ENCODE measurements at places on chromosomes 11 and 22.

DNA sequence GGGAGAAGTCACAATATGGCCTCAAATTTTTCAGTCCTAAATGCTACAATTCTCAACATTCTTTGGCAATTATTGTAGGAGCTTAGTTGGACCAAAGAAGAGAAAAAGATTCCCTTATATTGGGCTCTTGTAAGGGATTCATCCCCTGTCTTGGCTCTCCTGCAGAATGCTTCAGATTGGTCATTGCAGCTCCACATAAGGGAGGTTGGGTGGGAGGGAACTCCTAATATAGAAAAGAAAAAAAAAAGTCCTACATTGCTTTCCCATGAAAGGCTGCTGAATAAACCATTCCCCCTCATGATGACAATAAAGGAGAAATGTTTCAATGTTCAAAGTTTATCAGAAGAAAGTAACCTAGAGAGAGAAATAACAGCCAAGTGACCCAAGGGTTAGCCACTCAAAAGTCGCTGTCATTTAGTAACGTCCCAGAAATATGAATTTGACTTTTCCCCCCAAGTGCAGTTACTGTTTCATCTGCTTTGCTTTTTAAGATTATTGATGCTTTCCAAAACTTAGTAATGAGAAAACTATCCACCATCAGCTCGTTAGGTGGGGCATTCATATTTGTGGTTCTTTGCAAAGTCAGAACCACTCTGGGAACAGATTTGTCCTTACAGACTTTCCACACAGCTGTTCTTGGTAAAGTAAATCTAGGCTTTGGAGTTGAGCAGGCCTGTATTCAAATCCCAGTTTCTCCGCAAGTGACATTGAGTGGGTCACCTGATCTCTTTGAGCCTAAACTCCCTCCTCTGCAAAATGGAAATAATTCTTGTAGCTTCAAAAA, 5.0 kb upstream of the SLC1A2 start:
- DNase-seq, result no peak

DNA sequence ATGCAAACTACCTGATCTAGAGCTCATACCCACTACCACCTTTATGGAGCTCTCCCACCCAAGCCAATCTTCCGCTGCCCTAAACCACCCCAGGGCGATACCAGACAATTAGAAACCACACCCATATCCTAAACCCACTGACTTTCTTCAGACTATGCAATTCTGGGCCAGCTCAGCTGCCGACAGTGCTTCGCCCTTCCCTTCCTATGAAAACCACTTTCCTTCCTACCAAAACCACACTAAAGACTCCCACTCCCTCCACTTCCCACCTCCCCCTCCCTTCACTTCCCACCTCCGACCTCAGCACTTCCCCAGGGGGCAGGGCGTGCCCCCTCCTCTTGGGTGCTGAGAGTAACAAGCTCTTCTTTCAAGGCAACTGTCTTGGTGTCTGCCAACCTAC, 25.1 kb downstream of the B3GAT1 start:
- peak; percentile 9 for DNase-seq

- no peak for DNase-seq
Measured at GRCh38 chr11:84894666-84895065, 732.5 kb downstream of the DLG2 start.

- no peak for DNase-seq
Measured at GRCh38 chr11:66226101-66226500, 42.3 kb upstream of the RAB1B start.

- DNase-seq, result no peak
Measured at GRCh38 chr11:20031155-20032001, 128.9 kb downstream of the DBX1 start.

DNA sequence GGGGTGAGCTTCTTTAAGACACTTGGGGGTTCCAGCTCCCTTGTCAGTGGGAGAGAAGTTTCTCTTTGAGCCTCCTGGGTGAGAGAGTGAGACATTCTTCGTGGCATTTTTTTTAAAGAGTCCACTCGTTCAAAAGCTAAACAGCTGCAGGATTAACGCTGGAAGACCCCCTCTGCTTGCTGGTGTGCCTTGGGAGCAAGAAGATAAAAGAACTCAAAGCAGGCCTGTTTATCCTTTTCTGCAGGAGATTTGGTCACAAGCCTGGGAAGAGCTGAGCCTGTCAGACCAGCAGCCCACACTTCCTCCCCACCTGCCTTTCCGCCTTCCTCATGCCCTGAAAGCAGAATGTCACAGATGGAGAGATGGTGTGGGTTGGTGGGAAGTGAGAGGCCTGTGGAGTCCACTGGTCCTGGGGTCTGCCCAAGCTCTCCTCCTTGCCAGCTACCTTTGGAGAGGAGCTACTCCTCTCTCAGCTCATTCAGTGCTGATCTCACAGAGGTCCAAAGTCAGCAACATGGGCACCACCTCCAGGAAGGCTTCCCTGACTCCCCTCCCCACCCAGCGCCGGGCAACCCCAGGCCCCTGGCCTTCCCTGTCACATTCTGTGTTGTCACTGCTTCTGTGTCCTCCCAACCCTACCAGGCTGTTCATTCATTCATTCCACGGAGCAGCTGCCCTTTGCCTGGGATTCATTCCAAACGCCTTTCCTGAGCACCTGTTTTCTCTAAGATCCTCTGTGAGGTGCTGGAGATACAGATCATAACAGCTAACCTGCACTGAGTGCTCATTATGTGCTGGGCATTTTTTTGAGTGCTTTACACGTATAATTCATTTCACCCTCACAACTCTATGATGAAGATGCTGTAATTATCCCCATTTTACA, 6.7 kb downstream of the GDPD5 start:
- no peak for DNase-seq

DNA sequence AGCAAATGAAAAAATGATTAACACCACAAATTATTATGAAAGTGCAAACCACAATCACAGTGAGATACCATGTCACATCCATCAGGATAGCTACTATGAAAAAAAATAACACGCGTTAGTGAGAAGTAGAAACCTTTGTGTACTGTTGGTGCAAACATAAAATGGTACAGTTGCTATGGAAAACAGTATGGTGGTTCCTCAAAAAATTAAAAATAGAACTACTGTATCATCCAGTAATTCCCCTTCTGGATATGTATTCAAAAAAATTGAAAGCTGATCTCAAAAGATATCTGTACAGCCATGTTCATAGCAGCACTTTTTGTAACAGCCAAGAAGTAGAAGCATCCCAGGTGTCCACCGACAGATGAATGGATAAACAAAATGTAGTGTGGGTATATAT, 43.4 kb downstream of the CCDC81 start:
- no peak for DNase-seq

GRCh38 chr11:116814502-116814901, 8.6 kb downstream of the APOA4 start:
- DNase-seq, result no peak

DNA sequence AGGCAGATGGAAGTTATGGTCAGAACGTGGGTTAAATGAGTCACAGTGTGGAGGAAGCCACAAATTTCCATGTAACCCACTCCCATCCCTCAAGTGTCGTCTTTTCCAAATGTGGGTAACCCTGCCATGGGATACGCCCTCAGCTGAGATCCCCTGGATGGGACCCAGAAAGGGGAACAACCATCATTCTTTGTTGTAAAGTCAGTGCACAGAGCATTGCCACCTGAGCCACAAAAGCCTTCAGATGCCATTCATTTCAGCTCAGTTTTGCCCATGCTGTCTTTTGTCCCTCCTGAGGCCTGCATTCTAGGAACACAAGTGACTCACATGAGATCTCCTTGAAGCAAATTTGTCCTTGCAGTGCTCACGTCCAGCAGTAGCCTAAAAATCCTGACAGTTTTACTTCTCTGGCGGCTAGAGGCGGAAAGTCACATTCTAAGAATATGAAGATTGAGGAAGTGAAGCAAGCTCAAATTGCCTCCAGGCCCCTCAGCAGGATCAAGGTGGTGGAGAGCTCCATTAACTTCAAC, 30.6 kb downstream of the MMP13 start:
- no peak for DNase-seq

DNA sequence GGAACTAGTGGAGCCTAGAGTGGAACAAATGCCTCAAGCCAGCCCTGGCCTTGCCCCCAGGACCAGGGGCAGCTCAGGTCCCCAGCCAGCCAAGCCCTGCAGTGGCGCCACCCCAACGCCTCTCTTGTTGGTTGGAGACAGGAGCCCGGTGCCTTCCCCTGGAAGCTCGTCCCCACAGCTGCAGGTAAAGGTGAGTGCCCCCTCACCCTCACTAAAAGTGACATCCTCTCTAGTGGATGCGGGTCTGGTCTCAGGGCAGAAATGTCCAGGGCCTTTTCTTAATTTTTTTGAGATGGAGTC, 21.5 kb downstream of the MICALL1 start:
- no peak for DNase-seq

GRCh38 chr22:24417901-24418641, 9.3 kb upstream of the ADORA2A start:
- DNase-seq, result no peak

DNA sequence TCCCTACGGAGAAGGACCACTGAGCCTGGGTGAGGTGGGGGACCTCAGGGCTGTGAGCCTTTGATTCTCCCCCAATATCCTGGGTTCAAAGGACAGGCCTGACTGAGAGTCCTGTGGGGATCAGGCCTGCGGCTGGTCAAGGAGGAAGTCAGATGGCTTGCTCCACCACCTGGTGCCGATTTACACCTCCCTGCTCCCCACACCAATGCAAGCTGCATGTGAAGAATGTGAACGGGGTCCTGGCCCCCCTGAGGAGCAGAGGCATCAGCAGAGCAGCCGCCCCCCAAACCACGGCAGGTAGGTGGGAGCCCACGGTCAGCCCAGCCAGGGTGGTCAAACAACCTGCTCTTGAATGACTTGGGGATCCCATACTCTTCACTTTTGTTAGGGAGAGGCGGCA, 6.7 kb downstream of the ADAMTS8 start:
- DNase-seq, result no peak

- DNase-seq, result no peak
Measured at GRCh38 chr22:36741968-36742367, 34.0 kb downstream of the IFT27 start.

DNA sequence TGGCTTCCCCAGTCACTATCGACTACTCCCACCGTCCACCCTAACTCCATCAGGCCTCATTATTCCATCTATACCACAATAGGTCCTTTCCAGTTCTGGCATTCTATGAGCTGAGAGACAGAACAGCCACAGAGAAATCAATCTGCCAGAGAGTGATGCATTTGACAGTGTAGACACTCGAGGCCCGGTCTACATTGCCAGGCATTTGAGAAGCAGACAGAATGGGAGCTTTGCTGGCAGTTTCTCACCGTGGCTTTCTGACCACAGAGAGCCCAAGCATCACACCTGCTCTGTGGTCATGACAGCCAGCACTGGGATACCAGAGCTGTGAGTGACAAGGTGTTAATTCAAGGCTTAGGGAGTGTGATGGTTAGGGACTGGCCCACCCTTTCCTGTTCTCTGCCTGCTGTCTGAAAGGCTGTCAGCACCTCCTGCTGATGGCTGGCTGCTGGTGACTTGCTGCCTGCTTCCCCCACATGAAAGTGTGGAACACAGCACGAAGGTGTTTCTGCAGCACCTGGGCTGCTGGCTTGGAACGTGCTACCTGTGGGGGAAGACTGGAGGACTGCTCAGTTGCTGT, 137.8 kb downstream of the KIRREL3 start:
- DNase-seq, result no peak

DNA sequence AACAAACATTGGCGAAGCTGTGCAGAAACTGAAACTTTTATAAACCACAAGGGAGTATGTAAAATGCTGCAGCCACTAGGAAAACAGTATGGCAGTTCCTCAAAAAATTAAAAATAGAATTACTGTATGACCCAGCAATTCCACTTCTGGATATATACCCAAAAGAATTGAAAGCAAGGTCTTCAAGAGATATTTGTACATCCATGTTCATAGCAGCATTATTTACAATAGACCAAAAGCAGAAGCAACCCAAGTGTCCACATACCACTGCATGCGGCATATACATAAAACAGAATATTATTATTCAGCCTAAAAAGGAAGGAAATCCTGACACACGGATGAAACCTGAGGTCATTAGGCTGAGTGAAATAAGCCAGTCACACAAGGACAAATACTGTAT, 85.8 kb downstream of the RELT start:
- DNase-seq, result peak; percentile 3

- DNase-seq, result no peak
Measured at GRCh38 chr11:7414973-7415817, 70.1 kb upstream of the OLFML1 start.

DNA sequence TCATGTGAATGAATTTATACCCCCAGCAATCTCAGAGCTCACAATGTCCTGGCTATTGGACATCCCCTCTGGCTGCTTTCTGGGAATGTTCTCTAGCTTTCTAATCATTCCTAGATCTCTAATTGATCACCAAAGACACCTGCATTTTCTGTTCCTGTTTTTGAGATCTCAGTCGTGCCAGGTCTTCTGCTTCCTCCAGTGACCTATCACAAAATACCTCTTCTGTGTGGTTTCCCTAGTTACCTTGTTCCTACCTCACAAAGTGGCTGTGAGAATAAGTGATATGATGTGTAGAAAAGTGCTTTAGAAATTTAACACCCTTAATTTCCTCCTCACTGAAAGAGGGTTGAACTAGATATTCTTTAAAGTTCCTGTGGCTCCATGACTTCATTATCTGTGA, 92.2 kb downstream of the LUZP2 start:
- DNase-seq, result no peak

- peak; percentile 56 for DNase-seq
Measured at GRCh38 chr11:10322830-10323792, 18.2 kb downstream of the ADM start.

DNA sequence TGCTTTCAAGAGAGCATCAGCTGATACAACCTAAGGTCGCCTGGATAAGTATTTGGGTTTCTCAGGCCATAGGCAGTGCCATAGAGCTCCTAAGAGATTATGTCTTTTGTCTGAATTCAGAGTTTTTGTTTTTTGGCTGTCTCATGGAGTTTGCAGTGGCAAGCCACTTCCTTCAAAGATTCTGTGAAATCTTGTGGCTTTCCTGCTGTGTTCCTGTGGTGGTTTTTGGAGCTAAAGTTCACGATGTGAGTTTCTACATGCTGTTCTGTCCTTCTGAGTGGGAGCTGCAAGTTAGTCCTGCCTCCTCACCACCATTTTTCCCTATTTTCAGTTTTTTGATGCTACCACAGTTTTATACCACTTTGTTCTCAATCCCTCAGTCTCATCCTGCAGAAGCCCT, 111.4 kb downstream of the COMMD9 start:
- no peak for DNase-seq

GRCh38 chr11:57487920-57488659, 27.4 kb downstream of the SLC43A1 start:
- DNase-seq, result no peak

GRCh38 chr11:131354251-131354701, 16.1 kb upstream of the NTM start:
- no peak for DNase-seq

- DNase-seq, result no peak
Measured at GRCh38 chr11:18522388-18522787, 4.4 kb downstream of the TSG101 start.

- DNase-seq, result no peak
Measured at GRCh38 chr22:48546653-48547424, 1280.8 kb downstream of the BRD1 start.

Measured in CD4-positive, alpha-beta T cell treated with Interleukin-17A for 1 hour (primary cell).